ENCODE measurements at places on chromosomes 1 and 21.

DNA sequence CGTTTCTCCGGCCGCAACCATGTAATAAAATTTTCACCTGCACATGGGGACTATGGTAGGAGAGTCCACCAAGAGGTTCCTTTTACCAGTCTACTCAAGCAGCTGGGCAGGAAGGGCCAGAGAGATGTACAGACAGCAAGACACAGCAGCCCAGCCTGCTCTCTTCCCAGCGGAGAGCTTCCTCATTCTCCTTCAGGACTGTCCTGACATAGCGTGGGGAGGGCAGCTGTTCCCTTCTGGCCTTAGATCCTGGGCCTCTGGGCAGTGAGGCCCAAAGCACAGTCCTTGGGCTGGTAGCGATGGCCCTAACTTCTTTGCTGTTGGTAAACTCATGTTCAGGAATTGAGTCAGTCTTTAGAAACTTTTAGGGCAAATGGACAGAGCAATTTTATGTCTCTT is 89.1 kb downstream of the BCAR3 start:
- no peak for DNase-seq
- no peaks in the 10 kb centered on the region for H3K27me3 ChIP-seq
- no peaks in the 10 kb centered on the region for H3K36me3 ChIP-seq
- H3K27ac ChIP-seq: peak overlapping the region; percentile 76
- H3K4me3 ChIP-seq: no peak overlapping the region

GRCh38 chr1:12585951-12586942 is 31.8 kb downstream of the DHRS3 start:
- H3K4me3 ChIP-seq: no peak overlapping the region
- peaks cover 21% of the 10 kb centered on the region for H3K4me1 ChIP-seq
- H3K36me3 ChIP-seq: no peaks in the 10 kb centered on the region

DNA sequence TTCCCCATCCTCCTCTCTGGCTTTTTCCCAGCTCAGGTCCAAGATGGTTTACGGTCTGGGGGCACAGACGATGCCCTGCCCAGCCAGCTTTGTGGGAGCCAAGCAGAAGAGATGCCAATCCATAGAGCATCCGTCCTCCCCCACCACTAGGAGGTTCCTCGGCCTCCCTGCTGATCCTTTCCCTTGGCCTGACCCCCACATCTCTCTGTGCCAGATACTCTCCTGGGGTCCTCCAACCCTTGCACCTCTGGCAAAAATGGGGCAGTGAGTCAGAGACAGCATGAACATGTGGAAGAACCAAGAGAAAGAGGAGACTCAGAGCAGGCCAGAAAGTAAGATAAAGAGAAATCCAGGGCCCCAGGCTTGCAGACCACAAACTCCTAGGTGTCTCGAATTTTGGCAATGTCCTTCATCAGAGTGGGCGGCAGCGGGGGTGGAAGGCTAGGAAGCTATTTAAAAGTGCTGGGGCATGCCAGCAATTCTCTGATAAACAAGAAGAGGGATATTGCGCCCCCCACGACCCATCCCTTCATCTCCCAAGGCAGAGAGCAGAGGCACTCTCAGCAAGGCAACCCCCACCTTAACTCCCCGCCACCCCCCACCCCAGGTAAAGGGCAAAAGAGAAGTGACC is 11.4 kb downstream of the BLACAT1 start:
- H3K36me3 ChIP-seq: no peaks in the 10 kb centered on the region
- no peaks in the 10 kb centered on the region for H3K27me3 ChIP-seq
- H3K4me3 ChIP-seq: peak overlapping the region; percentile 57
- no peak overlapping the region for H3K27ac ChIP-seq

DNA sequence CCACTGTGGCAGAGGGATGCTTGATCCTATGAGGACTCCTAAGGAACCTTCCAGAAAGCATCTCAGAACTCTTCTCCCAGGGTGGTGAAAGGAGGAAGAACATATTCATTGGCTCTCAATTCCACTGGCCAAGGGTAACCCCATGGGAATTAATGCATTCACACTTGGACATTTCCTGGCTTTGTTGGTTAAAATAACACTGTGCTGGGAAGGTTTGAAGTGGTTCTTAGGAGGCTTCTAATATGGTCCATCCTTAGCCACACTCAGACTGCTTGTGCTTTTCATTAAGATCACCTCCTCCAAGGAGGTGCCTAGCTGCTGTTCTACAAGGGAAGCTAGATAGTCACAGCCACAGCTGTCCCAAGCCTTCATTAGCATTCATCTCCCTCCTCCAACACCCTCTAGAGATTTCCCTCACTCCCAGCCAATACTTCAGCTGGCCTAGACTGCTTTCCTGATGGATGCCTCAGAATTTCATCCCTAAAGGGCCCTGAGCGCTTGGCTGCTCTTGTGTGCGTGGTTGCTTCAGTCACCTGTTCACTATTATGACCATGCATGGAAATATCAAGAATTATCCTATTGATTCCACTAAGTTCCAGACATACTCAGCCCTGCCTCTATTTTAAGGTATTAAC is 544.4 kb downstream of the PLPP3 start:
- no peaks in the 10 kb centered on the region for H3K27me3 ChIP-seq
- H3K4me1 ChIP-seq: peaks cover 3% of the 10 kb centered on the region
- no peak for DNase-seq
- no peak overlapping the region for H3K27ac ChIP-seq

GRCh38 chr1:18711536-18712251 is 81.0 kb downstream of the PAX7 start:
- no peak for DNase-seq
- H3K4me1 ChIP-seq: no peaks in the 10 kb centered on the region
- no peak overlapping the region for H3K4me3 ChIP-seq
- H3K27ac ChIP-seq: no peak overlapping the region
- peaks cover 22% of the 10 kb centered on the region for H3K27me3 ChIP-seq

Measured in psoas muscle (tissue), 8 donors.